ENCODE measurements at places on chromosomes 5 and 9.

- peak; percentile 1 for DNase-seq
These were observed 871 bp downstream of the TRIO start for GRCh38 chr5:14143841-14144585.

DNA sequence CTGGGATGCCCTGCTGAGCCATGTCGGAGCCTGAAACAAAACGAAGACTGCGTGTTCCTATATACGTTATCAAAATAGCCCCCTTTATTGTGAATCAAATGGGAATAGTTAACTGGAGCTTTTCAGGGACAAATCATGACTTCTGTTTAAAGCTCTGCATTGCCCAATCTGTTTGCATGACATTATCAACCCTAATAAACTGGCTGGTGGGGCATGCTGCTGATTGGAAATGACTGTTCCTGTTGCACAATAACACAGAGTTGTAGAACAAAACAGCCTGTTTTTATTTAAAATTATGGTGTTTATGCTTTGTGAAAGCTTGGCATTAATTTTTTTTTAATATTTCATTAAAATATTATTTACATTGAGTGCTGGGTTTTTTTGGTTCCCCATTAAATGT lies 215.5 kb downstream of the TMEM167A start:
- DNase-seq: no peak

- DNase-seq: no peak
These were observed 3.7 kb downstream of the MYO10 start for GRCh38 chr5:16932401-16932800.

- DNase-seq: no peak
These were observed 17.5 kb upstream of the MPDZ start for GRCh38 chr9:13296972-13297371.

DNA sequence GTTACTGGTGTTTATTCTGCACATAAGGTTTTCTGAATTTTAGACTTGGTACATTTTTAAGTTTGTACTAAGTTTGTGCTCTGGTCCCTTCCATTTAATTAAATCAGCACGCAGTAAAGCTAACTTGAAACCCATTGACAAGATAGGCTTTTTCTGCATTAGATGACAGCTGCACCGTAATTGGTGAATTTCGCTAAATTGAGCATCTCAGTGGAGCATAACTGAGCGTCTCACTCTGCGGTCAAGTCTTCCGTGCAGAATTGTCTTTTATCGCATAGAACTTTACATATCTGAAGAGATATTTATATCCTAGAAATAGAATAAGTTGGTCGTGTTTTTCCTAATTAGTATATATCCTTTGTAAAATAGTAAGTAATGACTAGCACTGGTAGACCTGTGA lies 4.1 kb downstream of the SUB1 start:
- no peak for DNase-seq

GRCh38 chr5:122434205-122434970 lies 122.4 kb downstream of the SNCAIP start:
- DNase-seq: no peak

GRCh38 chr9:17138503-17138902 lies 3.7 kb downstream of the CNTLN start:
- DNase-seq: no peak

DNA sequence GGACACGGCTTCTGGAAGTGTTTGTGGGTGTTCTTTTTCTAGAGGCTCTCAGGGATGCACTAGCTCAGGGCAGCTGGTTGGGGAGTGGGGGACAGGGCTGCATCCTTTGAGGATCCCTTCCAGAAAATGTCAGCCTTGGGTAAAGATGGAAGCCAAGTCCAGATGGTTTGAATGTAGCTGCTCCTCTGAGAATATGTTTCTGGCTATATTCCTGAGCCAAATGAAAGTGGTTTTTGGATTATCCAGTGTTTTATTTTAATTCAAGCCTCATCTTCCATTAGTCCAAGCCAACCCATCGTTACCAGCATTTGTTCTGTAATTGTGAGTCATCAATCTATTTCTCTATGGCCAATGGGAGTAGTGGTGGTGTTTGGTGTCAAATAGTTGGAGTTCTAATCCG lies 70.4 kb downstream of the SPRY4 start:
- no peak for DNase-seq

GRCh38 chr9:122202111-122202510 lies 26.6 kb downstream of the LHX6 start:
- DNase-seq: no peak

DNA sequence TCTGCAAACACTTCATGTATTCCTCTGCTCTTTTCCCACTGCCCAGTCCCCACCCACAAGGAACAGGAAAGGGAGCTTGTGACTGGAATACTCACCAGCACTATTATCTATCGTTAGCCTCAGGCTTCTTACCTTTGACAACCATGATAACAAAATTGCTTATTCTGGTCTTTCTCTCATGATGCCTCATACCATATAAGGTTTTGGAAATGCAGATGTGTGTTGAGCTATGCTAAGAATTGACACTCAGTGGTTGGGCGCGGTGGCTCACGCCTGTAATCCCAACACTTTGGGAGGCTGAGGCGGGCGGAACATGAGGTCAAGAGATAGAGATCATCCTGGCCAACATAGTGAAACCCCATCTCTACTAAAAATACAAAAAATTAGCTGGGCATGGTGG lies 25.4 kb downstream of the SOX30 start:
- DNase-seq: no peak

GRCh38 chr9:98745470-98745869 lies 36.7 kb upstream of the GABBR2 start:
- no peak for DNase-seq

DNA sequence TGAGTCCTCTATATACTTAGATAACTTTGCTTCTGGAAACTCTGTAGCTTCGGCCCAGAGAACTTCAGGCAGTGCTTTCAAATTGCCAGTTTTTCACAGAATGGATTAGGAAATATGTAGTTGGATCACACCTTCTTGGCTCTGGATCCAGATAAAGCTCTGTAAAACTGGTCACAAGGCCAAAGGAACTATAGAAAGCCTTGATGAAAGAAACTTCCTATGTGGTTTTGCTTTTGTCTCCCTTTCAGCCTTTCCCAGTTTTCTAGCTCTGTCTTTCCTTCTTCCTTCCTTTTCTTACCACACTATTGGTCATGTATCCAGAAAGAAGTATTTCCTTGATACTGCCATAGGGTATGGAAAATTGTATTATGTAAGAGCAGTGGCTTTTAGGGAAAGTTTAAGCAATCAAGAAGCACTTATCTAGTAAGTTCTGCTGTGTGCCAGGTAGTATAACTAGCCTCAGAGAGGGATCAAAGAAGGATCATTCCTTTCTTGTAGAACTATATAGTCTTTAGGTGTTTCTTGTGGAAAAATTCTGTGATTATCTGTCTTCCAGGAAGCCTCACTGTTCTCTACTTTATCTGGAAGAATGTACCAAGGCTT lies 6.3 kb downstream of the GPR21 start:
- no peak for DNase-seq

DNA sequence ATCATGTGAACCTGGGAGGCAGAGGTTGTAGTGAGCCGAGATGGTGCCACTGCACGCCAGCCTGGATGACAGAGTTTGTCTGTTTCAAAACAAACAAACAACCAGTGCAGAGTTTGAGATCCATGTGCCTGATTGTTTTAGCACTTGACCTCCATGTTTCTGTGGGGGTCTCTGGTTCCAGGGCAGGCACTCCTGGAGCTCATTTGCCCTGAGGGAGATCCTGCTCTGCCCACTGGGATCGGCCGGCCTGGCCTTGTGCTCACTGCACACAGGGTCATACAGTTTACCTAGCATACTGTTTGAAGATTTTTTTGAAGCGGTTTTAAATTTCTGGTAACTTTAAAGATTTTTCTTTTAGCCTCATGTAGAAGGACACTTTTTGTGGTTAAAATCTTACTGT lies 78.4 kb downstream of the EHMT1 start:
- no peak for DNase-seq

- DNase-seq: no peak
These were observed 9.2 kb downstream of the ABLIM3 start for GRCh38 chr5:149150457-149150856.

DNA sequence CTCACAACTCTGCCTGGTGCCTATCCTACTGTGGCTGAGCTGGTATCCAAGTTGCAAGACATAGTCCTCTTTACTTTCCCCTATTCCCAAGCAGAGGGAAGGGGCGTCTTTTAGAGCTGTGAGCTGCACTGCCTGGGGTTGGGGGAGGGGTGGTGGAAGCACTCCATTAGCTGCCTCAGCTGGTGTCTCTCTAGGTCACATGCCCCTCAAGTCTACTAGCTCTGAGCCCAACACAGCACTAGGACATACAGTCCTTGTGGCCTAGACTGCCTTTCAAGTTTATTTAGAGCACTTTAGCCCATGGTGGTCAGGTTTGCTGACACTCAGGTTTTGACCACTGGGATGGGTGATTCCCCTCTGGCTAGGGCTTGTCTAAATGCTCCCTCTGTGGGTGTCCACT lies 54.7 kb downstream of the SREK1 start:
- no peak for DNase-seq

- no peak for DNase-seq
These were observed 605.0 kb upstream of the CLINT1 start for GRCh38 chr5:158463938-158464337.

- no peak for DNase-seq
These were observed 60.4 kb upstream of the SMIM23 start for GRCh38 chr5:171725205-171725601.

- no peak for DNase-seq
These were observed at the start of gene ANKDD1B for GRCh38 chr5:75611311-75612225. ANKDD1B (plus strand) TSS chr5:75611453; CDS start chr5:75611635, 182 bp downstream.

DNA sequence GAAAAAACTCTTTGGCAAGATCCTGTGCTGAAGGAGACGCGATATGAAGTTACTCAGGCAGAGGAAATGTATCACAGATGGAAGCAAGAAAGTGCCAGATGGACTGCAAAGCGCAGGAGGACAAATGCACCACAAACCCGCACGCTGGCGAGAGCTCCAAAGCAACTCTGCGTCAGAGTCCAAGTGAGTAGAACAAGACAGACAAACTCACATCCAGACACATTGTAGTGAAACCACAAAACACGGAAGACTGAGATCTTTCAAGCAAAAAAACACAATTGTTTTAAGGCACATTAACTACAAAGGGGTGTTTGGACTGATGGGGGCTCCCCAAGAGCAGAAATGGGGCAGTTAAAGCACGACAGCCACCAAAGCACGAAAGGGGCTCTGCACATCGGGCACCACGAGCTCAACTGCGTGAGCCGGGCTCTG lies 39.2 kb upstream of the NKD2 start:
- DNase-seq: no peak

DNA sequence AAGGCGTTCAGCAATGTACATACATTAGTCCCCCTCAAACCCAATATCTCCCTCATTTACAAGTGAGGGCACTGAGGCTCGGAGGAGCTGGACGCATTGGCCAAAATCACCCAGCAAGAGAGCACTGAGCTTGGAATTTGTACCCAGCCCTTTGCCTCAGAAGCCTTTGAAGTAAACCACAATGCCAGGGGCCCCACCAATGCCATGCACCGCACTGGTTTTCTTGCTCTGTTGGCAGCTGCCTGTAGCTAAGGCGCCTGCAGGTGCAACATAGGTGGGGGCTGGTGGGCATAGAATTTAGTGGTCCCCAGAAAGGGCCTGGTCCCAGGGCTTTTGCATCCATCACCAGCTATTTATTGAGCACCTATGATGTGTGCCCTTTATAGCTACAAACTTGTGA lies 37.3 kb upstream of the FUBP3 start:
- no peak for DNase-seq

DNA sequence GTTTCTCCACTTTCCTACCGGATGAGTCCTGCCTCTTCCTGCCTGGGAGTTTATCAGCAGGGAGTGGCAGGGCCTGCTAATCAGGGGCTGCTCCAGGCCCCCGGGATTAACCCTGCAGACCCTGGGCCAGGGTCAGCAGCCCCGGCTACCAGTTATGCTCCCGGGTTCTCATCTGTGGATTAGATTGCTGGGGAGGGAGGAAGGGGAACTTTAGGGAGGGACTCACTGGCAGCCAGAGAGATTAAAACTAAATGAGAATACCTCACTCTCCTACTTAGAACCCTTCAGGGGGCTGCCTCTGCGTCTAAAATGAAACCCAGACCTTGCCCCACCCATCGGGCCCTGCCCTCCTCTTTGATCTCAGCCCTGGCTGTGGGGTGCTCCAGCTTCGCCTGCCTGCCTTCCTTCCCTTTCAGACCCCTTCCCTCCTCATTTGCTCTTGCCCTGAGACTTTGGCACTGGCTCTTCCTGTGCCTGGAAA lies 130.5 kb upstream of the HAND1 start:
- DNase-seq: no peak

DNA sequence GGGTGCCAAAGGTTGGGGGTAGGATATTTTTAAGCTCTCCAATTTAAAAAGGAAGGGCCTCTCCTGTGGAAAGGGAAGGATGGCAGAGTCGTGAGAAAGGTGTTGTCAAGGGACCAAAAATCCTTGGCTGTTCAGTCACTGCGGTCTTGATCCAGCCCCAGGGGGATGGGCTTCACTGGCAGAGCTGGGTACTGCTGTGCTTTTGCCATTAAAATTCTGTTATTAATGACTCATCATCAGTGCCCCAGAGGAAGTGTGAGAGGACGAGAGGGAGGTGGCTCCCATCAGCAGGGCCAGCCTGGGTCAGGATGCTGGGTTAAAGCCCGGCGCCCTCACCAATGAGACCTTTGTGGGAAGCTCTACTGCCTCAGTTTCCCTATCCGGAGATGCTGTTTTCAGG lies 16.7 kb downstream of the PCDH12 start:
- DNase-seq: no peak

- DNase-seq: no peak
These were observed 173.8 kb downstream of the PCSK1 start for GRCh38 chr5:96259151-96259772.

DNA sequence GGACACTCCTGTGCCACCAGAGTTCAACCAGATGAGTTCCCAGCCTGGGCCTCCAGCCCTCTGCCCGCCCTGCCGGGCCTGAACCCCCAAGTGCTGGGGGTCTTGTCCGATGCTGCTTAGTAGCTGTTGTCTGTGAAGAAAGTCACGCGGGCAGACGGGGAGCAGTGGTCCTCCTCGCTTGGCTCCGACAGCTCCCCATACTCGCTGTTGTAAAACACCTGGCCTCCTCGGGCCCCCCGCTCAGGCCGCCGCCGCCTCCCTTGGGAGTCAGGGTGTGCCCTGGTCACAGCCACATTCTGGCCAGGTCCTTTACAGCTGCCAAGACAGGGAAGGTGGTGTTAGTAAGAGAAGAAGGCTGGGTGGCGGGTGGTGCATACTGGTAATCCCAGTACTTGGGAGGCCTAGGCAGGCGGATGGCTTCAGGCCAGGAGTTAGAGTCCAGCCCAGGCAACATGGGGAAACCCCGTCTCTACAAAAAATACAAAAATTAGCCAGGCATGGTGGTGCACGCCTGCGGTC lies 11.8 kb upstream of the SCGB3A1 start:
- DNase-seq: no peak

GRCh38 chr9:108058135-108058814 lies 568.7 kb upstream of the KLF4 start:
- no peak for DNase-seq

- DNase-seq: no peak
These were observed 65.7 kb upstream of the RORB start for GRCh38 chr9:74431467-74431866.

- no peak for DNase-seq
These were observed 19.3 kb upstream of the TMEM161B start for GRCh38 chr5:88287846-88288527.

Measured in T follicular helper cell (primary cell).